ENCODE measurements at places on chromosomes 6 and 20.

DNA sequence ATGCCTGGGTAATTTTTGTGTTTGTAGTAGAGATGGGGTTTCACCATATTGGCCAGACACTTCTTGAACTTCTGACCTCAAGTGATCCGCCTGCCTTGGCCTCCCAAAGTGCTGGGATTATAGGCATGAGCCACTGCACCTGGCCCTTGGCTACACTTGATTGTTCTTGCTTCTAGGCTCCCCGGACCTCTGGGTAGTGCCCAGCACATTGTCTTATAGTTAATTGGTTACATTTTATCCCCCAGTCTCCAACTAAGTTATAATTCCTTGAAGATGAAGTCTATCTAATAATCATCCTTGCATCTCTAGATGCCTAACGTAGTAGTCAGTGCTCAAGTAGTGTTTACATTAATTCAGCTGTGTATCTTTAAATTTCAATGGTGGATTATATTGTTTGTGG is 11.8 kb downstream of the SMPDL3A start:
- no peak for DNase-seq

- no peak for DNase-seq
Observed at GRCh38 chr6:79731471-79731870, 100.3 kb downstream of the SH3BGRL2 start.

DNA sequence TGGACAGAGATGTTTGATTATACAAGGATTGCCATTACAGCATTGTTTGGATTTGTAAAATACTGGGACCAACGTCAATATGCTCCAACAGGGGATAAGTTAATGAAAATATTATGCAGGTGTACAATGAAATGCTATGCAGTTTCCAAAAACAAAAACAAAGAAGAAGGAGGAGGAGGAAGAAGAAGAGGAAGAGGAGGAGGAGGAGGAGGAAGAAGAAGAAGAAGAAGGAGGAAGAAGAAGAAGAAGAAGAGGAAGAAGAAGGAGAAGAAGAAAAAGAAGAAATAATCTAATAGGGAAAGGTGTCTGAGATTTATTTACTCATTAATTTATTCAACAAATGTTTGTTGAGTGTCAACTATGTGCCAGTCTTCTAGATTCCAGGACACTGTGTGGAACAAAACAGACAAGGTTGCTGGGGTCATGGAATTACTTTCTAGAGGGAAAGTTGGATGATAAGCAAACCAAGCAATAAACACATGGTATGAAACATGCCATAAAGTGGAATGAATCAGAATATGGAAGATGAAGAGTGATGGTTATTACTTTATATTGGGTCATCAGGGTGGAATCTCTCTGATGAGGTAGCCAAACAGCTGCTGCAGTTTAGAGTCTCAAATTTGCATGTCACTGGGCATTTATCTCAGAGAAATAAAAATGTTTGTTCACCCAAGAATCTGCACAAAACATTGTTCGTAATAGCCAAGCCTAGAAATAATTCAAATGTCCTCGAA is 6.3 kb upstream of the TRIM27 start:
- peak; percentile 37 for DNase-seq

GRCh38 chr20:1334370-1334731 is 5.4 kb upstream of the SDCBP2 start:
- no peak for DNase-seq

GRCh38 chr20:63742381-63743024 is 2.9 kb downstream of the SLC2A4RG start:
- no peak for DNase-seq

DNA sequence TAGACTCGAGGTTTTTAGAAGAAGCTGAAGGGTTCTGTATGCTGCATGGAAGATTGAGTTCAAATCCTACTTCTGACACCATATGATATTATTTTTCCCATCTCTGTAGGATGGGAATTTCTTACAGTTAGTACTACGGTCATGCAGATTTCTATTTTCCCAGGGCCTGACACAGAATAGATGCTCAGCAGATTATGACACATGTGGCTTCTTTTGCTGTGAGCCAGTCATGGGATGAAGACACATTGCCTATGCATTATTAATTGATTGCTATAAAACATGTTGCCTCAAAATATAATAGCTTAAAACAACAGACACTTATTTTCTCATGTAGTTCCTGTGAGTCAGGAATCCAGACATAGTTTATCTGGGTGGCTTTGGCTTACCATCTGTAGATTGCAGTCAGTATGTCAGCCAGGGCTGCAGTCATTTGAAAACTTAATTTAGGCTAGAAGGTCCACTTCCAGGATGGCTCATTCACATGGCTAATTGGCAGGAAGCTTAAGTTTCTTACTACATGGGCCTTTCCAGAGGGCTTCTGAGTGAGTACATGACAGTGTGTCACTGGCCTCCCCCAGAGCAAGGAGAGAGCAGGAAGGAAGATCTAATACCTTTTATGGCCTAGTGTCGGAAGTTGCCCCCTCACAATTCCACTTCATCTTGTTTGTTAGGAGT is 29.5 kb downstream of the TOP1 start:
- DNase-seq = peak; percentile 83

DNA sequence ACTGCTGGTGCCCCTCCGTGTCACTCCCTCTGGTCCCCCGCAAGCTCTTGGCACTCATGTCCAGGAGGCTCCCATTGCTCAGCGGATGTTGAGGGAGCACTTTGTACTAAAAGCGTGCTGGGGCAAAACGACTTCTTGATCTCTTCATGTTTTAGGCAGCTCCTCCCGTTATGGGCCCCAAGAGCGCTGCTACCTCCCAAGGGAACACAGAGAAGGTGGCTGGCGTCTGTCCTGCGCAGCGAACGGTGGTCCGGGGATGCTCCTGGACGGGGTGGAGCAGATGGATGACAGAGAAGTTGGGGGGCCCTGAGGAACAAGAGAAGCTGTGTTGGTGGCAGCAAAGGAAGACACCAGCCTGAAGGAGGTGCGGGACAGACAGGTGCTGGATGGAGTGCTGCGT is 99.8 kb downstream of the TMEM242 start:
- DNase-seq = no peak

DNA sequence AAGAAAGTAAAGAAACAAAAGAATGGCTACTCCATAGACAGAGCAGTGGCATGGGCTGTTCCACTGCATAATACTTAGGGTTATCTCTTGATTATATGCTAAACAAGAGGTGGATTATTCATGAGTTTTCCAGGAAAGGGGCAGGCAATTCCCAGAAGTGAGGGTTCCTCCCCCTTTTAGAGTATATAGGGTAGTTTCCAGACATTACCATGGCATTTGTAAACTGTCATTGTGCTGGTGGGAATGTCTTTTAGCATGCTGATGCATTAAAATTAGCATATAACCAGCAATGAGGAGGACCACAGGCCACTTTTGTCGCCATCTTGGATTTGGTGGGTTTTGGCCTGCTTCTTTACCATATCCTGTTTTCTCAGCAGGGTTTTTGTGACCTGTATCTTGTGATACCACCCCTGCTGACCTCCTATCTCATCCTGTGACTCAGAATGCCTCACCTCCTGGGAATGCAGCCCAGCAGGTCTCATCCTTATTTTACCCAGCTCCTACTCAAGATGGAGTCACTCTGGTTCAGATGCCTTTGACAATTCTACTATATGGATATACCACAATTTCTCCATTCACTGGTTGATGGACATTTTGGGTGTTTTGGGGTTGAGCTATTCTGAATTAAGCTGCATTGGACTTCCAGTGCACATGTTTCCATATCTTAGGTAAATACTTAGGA is 280.6 kb downstream of the FARS2 start:
- no peak for DNase-seq

GRCh38 chr6:163731215-163732013 is 316.9 kb downstream of the QKI start:
- no peak for DNase-seq

- peak; percentile 26 for DNase-seq
Observed at GRCh38 chr6:135346747-135347146, 150.8 kb downstream of the AHI1 start.

DNA sequence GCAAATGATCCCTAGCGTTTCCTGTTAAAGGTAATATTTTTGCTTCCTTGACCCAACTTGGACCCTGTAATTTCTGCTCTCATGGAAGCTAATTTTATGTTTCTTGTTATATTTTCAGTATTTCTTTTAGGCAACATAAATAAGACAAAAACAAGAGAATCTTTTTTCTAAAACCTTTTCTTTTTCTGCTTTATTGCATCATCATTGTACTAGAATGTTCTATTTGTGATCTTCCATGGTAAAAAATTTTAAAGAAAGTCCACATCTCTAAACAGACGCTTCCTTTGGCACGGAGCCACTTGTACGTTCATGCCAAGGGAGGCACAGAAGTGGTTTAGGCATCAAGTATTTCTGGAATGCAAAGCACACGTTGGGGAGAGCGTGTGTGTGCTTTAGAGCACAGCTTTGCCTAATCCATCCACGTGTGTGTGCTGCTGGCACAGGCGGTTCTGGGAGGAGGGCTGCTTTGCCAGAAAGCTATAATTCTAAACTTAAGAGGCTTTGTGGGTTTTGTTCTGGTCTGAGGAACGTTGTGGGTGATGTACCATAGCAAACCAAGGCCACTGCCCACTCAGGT is 98.3 kb downstream of the SASH1 start:
- peak; percentile 99 for DNase-seq

- DNase-seq = no peak
Observed at GRCh38 chr6:112439010-112439409, 91.9 kb downstream of the RFPL4B start.

GRCh38 chr6:89110284-89110683 is 7.6 kb downstream of the SRSF12 start:
- no peak for DNase-seq

DNA sequence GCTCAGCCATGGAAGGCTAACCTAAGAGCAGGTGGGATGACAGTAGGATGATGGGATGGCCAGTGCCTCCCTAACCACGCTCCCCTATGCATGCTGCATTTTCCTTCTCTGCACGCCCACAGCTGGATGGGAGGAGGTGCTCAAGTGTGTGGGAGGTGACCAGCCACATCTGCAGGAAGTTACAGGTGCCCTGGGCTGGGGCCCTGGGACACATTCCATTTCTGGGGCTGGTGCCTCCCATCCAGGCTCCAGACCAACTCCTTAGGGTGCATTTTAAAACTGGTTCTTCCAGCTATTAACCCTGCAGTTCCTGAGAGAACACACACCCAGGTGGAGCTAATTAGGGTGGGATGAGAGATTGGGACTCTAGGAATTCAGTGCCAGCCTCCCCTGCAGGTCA is 135.3 kb upstream of the ARMC2 start:
- no peak for DNase-seq

DNA sequence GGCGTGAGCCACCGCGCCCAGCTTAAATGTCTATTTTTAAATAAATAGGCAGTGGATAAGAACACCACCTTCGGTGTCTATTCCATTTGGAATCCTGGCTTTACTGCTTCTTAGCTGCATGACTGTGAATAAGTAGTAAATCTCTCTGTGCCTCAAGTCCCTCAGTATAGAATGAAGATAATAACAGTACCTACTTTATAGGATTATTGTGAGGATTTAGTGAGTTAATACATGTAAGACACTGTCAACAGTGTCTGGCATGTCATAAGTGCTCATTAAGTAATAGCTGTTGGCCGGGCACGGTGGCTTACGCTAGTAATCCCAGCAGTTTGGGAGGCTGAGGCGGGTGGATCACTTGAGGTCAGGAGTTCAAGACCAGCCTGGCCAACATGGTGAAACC is 10.1 kb downstream of the TPX2 start:
- no peak for DNase-seq

- no peak for DNase-seq
Observed at GRCh38 chr6:88223298-88223697, 57.2 kb upstream of the CNR1 start.

DNA sequence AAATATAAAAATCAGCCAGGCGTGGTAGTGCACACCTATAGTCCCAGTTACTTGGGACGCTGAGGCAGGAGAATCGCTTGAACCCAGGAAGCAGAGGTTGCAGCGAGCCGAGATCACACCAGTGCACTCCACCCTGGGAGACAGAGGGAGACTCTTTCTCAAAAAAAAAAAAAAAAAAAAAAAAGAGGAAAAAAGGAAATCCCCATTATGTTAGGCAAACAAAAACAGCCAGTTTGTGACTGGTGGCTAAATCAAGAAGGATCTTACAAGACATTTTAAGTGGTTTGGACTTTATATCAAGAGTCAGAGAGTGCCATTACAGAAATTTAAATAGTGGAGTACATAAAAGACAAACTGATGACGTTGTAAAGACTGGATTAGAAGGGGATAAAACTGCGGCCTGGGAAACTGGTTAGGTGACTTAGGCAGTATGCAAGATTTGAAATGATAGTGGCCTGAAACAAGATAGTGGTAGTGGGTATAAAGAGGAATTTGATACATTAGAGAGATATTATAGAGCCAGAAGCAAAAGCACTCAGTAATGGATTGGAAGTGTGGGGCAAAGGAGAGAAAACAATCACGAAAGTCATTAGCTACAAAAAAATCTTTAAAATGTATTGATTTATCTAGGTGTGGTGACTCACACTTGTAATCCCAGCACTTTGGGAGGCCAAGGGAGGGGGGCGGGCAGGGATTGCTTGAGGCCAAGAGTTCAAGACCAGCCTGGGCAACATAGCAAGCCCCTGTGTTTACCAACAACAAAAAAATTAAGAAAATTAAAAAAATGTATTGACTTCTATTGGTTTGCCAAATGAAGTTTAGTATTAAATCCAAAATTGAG is 1.7 kb upstream of the MYO6 start:
- DNase-seq = no peak

DNA sequence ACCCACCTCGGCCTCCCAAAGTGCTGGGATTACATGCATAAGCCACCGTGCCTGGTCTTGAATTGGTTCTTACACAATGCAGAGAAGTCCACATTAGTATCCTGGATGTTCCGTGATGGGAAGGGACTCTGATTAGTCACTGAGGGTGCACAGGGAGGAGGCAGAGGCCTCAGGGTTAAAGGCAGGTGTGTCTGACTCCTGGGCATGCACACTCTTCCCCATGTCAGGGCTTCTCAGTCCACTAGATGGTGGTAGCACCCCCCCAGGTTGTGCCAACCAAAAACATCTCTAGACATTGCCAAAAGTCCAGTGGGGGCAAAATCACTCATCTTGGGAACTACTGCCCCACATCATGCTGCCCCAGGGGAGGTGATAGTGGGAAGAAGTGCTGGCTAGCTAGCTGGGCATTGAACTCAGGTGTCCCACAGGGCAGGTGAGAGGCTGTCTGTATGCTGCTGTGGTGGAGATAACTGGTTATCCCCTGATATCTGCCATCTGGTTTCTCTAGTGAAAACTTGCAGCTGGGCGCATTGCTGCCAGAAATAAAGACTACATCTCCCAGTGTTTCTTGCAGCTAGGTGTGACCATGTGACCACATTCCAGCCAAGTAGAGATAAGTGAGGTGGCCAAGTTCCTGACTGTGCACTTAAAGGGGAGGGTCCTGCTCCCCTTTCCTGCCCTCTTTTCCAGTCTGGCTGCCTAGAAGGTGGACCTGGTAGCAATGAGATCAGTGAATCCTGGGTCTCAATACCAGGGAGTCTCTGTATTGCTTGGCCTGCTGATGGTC is 8.4 kb upstream of the NSFL1C start:
- DNase-seq = no peak

GRCh38 chr20:8385247-8385646 is 253.2 kb downstream of the PLCB1 start:
- DNase-seq = peak; percentile 84
